ENCODE measurements at places on chromosomes 3 and 15.

DNA sequence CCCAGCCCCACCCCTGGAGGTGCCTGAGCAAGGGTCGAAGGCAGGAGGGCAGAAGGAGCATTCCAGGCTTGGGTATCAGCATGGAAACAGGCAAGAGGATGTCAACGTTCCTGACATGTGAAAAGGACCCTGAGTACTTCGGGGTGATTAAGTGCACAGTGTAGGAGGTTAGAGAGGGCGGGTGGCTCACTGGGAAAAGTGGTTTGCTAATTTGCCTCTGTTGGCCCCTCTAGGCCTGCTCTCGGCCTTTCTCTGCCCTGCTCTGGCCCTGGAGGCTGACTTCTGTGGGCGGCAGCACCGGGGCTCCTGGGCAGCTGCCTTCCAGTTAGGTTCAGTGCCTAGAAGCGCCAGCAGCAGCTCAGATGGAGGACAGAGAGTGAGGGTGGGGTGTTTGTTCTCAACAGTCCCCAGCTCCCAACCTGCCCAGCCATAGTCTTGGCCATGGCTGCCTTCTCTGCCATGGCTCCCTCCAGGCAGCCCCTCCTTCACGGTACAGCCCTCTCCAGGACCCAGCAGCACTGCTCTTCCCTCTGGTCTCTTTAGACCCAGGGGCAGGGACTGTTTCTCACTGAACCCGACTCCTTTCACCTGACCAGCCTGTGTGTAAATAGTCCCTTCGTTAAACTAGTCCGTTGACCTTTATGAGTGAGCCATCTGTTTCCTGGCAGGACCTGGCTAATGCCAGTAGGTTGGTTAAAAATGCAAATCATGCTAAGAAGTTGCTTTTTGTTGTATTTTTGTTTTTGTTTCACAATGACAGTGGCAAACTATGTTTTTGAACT lies 107.1 kb upstream of the TPM1 start:
- H3K4me1 ChIP-seq = peaks cover 5% of the 10 kb centered on the region
- no peak overlapping the region for H3K4me3 ChIP-seq
- no peak overlapping the region for H3K27ac ChIP-seq
- H3K27me3 ChIP-seq = no peaks in the 10 kb centered on the region

DNA sequence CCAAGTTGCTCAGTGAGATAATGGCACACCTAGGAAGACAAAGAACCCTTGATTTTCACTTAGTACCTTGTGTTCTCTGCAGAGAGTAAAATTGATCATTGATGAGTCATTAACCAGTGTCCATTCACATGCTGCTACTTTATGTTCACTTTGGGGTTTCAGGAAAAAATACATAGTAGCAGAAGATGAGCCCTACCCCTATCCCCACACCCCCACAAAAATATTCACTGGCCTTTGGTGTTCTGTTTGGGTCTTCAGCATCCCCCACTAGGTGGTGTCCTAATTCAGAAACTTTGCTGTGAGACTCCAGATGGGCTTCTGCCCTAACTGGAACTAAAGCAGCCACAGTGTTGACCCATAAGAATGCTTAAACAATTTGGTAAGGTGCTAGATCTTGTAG lies 178.8 kb downstream of the KLHL25 start:
- peak overlapping the region; percentile 38 for H3K27ac ChIP-seq
- no peaks in the 10 kb centered on the region for H3K36me3 ChIP-seq
- DNase-seq = no peak
- H3K27me3 ChIP-seq = no peaks in the 10 kb centered on the region

DNA sequence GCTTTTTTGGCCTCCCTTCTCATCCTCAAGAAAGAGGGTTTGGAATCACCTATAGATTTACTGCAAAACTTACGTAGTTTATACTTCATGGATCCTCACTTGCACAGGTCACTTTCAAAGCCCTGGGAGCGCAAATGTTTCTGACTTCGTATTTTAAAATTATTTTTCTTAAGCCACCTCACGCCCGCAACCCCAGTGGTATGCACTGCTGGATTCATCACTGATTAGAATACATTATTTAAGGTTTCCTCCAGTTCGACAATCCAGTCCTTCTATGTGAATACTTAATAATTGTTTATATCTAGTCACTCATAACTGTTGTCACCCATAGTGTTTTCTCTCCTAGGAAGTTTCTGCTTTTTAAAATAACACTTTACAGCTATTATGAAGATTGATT lies 339.9 kb downstream of the CHL1 start:
- peak overlapping the region; percentile 47 for H3K4me3 ChIP-seq
- no peak for DNase-seq
- peak overlapping the region; percentile 3 for H3K27ac ChIP-seq
- no peaks in the 10 kb centered on the region for H3K4me1 ChIP-seq

DNA sequence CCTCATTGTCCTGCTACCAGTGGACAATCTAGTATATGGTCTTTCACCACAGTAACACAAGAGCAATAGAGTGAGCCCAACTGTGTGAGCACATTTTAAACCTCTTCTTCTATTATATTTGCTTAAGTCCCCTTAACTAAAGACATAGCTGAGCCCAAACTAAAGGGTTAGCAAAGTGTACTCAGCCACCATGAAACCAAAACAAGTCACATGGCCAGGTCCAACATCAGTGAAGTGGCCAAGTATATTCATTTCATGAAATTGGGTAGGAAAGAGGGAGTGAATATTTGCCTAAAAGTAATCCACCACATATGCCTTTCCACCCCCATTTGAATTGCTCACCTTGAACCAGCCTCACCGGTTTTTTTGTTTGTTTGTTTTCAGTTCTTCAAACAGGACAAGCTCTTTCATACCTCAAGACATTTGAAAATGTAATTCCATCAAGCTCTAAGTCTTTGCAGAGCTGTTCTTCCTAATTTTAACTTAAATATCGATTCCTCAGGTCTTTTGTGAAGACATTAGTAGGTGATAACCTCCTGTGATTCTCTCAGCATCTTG lies 327.0 kb upstream of the SEMA6D start:
- no peaks in the 10 kb centered on the region for H3K4me1 ChIP-seq
- H3K4me3 ChIP-seq = no peak overlapping the region
- H3K36me3 ChIP-seq = no peaks in the 10 kb centered on the region
- H3K27ac ChIP-seq = no peak overlapping the region
- no peak for DNase-seq

- peaks cover 17% of the 10 kb centered on the region for H3K4me1 ChIP-seq
- H3K4me3 ChIP-seq = no peak overlapping the region
- peak overlapping the region; percentile 81 for H3K27ac ChIP-seq
- H3K36me3 ChIP-seq = no peaks in the 10 kb centered on the region
- DNase-seq = no peak
Measured at GRCh38 chr3:178170698-178171535, 365.3 kb upstream of the KCNMB2 start.

DNA sequence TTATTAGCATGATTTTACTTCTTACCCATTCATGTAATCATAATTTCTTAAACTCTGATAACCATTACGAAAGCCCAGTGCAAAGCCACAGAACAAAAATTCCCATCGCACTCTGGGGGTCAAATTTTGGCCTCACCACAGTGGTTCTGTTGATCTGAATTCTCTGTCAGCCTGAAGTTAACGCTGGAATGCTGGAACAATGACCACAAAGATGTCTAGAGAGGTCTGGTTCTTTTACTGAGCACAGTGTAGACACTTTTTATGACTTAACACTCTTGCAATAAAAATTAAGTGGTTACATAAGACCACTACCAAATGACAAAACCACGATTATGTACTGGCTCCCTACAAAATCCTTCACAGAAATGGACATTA lies 94.7 kb downstream of the PDZRN3 start:
- H3K36me3 ChIP-seq = no peaks in the 10 kb centered on the region
- DNase-seq = no peak
- no peak overlapping the region for H3K27ac ChIP-seq
- H3K4me3 ChIP-seq = no peak overlapping the region
- no peaks in the 10 kb centered on the region for H3K27me3 ChIP-seq

DNA sequence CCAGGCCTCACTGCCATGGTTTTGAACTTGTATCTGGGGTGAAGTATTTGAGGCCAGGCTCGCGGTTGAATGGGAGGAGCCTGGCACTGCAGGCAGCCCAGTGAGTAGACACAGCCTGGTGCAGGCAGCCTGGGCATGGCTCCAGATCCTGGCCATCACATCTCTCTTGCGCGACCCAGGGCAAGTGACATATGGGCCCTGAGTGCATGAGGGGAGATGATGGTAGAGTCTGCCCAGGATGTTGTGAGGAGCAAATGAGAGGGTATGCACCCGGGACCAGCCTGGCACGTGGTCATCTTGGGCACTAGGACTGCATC lies 103.5 kb downstream of the TBC1D2B start:
- H3K4me1 ChIP-seq = no peaks in the 10 kb centered on the region
- peak; percentile 47 for DNase-seq
- no peaks in the 10 kb centered on the region for H3K36me3 ChIP-seq
- H3K4me3 ChIP-seq = no peak overlapping the region
- H3K27ac ChIP-seq = no peak overlapping the region

DNA sequence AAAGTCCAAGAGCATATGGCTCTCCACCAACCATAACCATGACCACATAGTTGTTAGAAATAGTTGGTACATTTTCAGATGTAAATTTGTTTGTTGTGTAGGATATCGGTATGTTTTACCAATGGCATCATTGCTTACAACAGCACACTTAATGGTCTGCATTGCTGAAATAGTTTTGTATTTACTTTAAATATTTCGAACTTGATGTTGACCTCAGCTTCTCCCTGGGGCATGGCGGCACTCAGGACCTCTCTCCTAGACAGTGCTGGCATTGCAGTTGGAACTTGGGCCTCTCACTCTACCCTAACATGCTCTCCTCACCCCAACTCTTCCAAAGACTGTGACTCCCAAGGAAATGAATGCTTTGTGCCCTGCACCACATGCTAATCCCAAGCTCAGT lies 5.0 kb downstream of the SLC22A13 start:
- DNase-seq = no peak
- H3K4me1 ChIP-seq = no peaks in the 10 kb centered on the region
- no peaks in the 10 kb centered on the region for H3K36me3 ChIP-seq
- no peaks in the 10 kb centered on the region for H3K27me3 ChIP-seq
- H3K4me3 ChIP-seq = no peak overlapping the region

GRCh38 chr3:100463002-100463401 lies 29.4 kb upstream of the TMEM45A start:
- H3K27me3 ChIP-seq = no peaks in the 10 kb centered on the region
- H3K36me3 ChIP-seq = no peaks in the 10 kb centered on the region
- no peak overlapping the region for H3K27ac ChIP-seq
- no peak for DNase-seq

DNA sequence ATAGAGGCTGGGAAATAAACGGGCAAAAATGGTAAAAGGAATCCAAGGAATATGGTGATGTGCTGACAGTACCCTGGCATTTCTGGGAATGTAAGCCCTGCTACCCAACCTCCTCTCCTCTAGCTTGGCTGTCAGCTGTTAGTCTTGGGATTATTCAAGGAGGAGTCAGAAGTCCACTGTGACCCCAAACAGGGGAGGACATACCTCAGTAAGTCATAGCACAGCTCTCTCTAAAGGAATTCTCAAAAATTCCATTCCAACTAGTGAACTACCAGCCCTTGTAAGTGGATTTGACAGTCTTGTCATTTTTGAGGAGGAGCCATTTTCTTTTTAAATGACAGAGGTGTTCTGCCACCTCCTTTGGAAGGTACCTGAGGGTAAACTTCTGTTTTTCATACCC lies 207.5 kb downstream of the PDCD6IP start:
- DNase-seq = no peak
- no peaks in the 10 kb centered on the region for H3K27me3 ChIP-seq
- H3K4me1 ChIP-seq = no peaks in the 10 kb centered on the region
- H3K4me3 ChIP-seq = no peak overlapping the region
- H3K27ac ChIP-seq = no peak overlapping the region
- H3K36me3 ChIP-seq = no peaks in the 10 kb centered on the region

DNA sequence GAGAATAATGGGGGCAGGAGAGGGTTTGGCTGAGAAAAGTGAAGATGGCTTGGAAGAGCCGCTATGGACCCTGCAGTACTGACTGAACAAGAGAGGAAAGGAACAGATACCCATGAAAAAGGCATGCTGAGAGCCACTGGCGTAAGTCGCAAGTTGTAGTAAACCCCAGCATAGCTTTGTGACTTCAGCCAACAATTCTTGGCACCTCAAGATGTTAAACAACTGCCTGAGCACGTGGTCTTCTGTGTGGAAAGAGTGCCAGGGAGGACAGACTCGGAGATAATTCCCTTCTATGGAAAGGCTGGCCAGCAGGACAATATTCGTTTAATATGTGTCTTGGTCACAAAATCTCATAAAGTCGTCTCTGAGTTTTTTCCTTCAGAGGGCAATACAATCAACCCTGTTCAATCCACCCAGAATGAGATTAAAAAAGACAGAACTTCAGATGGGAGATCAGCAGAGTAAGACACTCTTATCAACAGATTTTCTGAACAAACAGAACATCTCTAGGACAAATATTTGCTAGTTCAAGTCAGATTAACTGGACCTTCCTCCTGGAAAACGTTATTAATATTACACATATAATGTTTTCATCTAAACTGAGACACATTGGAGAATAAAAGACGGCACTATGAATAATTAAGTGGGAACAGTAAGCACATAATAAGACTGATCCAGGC lies 49.2 kb downstream of the NEK10 start:
- H3K4me3 ChIP-seq = no peak overlapping the region
- DNase-seq = no peak
- H3K27me3 ChIP-seq = no peaks in the 10 kb centered on the region
- no peaks in the 10 kb centered on the region for H3K36me3 ChIP-seq

GRCh38 chr3:72862314-72863090 lies 14.3 kb upstream of the SHQ1 start:
- no peaks in the 10 kb centered on the region for H3K36me3 ChIP-seq
- H3K27me3 ChIP-seq = no peaks in the 10 kb centered on the region
- no peak overlapping the region for H3K27ac ChIP-seq
- no peak overlapping the region for H3K4me3 ChIP-seq
- no peaks in the 10 kb centered on the region for H3K4me1 ChIP-seq

DNA sequence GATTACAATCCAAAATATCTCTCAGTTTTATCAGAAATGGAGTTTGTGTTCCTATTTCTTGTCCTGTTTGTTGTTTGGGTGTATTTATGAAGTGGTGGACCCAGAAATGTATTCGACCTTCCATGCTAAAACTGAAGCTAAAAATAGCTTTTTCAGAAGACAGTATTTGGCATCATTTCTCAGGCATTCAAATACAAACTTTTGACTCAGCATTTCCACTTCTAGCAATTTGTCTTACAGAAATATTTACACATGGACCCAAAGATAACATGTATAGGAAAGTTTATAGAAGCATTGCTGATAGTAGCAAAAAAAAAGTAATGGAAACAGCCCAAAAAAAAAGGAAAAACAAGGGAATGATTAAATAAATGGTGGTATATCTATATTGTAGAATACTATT lies 156.3 kb downstream of the HCN4 start:
- no peaks in the 10 kb centered on the region for H3K36me3 ChIP-seq
- no peaks in the 10 kb centered on the region for H3K4me1 ChIP-seq
- DNase-seq = no peak
- no peaks in the 10 kb centered on the region for H3K27me3 ChIP-seq
- H3K4me3 ChIP-seq = no peak overlapping the region

GRCh38 chr3:53705774-53706173 lies 140.4 kb downstream of the CHDH start:
- no peaks in the 10 kb centered on the region for H3K36me3 ChIP-seq
- H3K27me3 ChIP-seq = no peaks in the 10 kb centered on the region
- no peak for DNase-seq

- no peaks in the 10 kb centered on the region for H3K27me3 ChIP-seq
- no peak overlapping the region for H3K4me3 ChIP-seq
Measured at GRCh38 chr3:15810702-15811101, 12.9 kb upstream of the ANKRD28 start.

- no peak overlapping the region for H3K27ac ChIP-seq
- DNase-seq = no peak
- H3K4me3 ChIP-seq = no peak overlapping the region
- H3K36me3 ChIP-seq = no peaks in the 10 kb centered on the region
Measured at GRCh38 chr3:13022348-13023234, 50.6 kb downstream of the IQSEC1 start.

- DNase-seq = peak; percentile 86
- no peaks in the 10 kb centered on the region for H3K27me3 ChIP-seq
- peak overlapping the region; percentile 97 for H3K27ac ChIP-seq
- H3K36me3 ChIP-seq = no peaks in the 10 kb centered on the region
- peaks cover 23% of the 10 kb centered on the region for H3K4me1 ChIP-seq
Measured at GRCh38 chr3:153052096-153052460, 109.9 kb upstream of the RAP2B start.
